Hematopoietic multipotent progenitor cell (in vitro differentiated cells): ENCODE measurements at places on chromosomes 11 and 22.

- no peak for DNase-seq
Measured at GRCh38 chr11:46117842-46118241, 3.4 kb downstream of the PHF21A start.

DNA sequence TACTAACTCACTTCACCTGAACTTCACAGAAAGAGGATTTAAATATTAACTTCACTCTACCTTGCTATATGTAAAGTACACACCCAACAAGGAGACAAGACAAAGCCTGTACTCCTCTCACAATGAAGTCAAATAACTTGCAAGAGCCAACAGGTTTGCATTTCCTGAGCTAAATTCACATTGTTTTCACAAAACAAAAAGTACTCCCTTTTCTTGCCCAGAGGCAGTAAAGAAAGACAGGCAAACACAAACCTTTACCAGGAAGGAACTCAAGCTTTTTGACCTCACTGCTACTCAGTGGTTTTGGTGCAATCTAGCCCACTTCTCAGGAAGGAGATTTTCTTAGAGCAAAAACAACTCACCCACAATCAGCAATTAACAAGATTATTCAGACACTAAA lies 15.7 kb downstream of the USP28 start:
- peak; percentile 2 for DNase-seq

GRCh38 chr11:29914203-29914930 lies 102.5 kb downstream of the KCNA4 start:
- no peak for DNase-seq

DNA sequence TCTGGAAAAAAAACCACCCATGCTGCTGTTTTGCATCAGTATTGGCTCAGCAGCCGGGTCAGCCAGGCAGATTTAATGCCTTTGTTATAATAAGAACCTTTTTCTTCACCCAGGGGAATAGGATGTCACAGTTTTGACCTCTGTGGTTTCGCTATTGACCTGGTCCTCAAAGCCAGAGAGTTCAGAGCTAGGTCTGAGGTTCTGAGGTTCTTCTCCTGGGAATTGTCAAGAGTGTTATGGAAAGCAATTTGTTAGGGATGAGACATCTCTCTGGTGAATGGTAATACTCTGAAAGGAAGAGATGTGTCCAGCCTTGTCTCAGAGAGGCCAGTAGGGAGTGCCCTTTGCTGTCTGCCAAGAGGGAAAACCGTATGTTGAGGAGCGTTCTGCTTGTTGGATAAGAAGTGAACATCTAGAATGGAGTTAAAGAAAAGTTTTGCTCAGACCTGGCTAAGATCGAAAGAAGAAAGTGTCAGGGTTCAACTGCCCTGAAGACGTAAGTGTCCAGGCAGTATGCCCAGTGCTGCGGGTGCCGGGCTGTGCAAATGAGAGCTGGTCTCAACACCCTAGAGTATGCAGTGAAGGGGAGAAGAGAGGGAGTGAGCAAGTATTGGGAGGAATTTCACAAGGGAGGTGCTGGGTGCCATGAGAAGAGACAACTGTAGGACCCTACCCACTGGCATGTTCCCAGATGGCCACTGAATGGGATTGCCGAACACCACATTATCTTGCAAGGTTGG lies 150.9 kb upstream of the TTC12 start:
- DNase-seq: no peak

- DNase-seq: no peak
Measured at GRCh38 chr11:105046898-105047579, 1.9 kb upstream of the CARD16 start.

GRCh38 chr22:17132112-17132511 lies 11.0 kb upstream of the TMEM121B start:
- DNase-seq: no peak

DNA sequence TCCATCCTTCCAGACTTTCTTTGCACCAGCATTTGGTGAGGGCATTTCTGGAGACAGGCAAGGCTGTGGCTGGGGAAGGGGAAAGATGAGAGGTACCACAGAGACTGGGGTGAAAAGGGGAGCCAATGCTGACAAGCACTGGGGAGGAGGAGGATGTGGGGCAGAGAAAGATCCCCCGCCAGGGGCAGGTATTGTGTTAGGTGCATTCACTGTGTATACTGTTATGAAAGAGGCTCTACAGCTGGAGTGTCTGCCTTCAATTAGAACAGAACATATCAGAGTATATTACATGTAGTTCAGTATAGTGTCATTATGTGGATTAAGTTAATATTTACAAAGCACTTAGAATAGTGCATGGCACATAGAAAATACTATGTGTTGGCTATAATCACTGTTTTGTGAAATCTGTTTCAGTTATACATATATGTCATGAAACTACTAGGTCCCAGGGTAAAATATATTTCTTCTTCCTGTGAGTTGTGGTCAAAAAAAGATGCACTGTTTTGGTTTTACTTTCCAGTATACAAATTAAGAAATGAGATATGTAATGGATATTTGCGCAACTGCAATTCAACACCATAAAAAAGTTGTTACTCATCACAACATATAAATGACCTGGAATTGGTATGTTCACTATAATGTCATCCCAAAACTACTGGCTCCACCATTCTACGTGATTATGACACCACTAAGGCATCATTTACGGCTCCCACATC lies 8.4 kb downstream of the MSANTD2 start:
- DNase-seq: no peak

GRCh38 chr22:39518996-39519680 lies 1.2 kb upstream of the ATF4 start:
- no peak for DNase-seq

- no peak for DNase-seq
Measured at GRCh38 chr11:9601876-9602199, 28.4 kb downstream of the WEE1 start.
